ENCODE measurements at places on chromosomes 5 and 9.

DNA sequence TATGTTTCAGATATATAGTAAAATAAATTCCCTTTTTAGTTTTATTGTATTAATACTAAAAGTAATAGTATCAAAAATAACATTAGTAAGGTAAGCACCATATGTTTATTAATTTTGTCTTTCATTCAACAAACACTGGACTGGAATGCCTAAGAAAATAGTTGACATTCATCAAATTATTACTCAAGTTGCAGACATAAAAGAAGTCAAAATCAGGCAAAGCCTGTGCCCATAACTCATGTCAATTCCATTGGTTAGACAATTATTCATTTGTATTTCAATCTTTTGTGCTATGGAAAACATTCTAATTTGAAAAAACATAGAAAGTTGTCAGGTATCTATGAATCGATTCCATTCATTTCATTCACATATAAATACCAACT is 158.9 kb downstream of the CEMIP2 start:
- no peak for DNase-seq

- DNase-seq = no peak
Measured at GRCh38 chr5:79285833-79286232, 49.9 kb downstream of the JMY start.

- no peak for DNase-seq
Measured at GRCh38 chr9:90274725-90275124, 367.9 kb downstream of the DIRAS2 start.

GRCh38 chr9:16029046-16029615 is 476.3 kb downstream of the CCDC171 start:
- no peak for DNase-seq

GRCh38 chr5:62000646-62001045 is 305.4 kb upstream of the KIF2A start:
- DNase-seq = no peak

DNA sequence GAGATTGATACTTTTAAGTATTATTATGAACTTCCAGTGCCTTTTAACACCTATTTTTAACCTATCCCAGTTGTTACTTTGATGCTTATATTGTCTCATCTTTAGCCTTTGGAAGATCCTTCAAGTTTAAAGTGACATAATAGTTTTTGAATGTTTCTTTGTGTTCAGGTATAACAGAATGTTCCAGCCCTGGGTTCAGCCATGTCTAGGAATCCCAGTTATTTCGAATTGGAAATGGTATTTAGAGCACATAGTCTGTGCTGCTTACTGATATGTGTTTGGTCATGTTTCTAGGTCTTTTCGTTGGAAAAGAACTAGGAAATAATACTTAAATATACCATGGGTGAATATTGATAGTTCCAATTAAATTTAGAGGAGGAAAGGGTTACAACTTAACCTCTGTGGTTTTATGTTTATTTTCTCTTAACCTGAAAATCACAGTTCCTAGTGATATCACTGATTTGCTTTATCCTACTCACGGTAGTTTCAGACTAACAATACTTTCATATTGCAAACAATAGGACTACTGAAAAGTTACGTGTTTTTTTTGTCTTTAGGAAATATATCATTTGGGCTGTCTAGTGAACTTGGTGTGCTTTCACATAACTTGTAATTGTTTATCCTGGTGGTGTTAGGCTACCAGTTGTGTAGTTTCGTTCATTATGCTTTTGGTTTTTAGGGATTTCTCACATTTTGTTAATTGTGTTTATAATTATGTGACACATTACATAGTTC is 37.8 kb downstream of the UHRF2 start:
- no peak for DNase-seq

All from activated naive CD4-positive, alpha-beta T cell treated with Interleukin-2 at 50 U/mL for 16 hours (primary cell).